Dermis microvascular lymphatic vessel endothelial cell (primary cell): ENCODE measurements at places on chromosomes 13 and 19. TPM values are rescaled to one million over a fixed set of nuclear protein-coding genes. Genes with fewer than 3 reads are reported as not detected.

DNA sequence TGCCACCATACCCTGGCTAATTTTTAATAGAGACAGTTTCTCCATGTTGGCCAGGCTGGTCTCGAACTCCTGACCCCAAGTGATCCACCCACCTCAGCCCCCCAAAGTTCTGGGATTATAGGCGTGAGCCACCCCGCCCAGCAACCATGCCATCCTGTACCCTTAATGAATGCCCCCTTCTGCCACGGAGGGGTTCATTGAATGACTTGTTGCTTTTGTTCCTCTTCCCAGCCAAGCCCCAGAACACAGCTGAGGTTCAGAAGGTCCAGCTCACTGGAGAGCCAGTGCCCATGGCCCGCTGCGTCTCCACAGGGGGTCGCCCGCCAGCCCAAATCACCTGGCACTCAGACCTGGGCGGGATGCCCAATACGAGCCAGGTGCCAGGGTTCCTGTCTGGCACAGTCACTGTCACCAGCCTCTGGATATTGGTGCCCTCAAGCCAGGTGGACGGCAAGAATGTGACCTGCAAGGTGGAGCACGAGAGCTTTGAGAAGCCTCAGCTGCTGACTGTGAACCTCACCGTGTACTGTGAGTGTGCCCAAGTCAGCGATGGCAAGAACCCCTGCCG, 6.0 kb downstream of the PVR start:
- no peak for DNase-seq

DNA sequence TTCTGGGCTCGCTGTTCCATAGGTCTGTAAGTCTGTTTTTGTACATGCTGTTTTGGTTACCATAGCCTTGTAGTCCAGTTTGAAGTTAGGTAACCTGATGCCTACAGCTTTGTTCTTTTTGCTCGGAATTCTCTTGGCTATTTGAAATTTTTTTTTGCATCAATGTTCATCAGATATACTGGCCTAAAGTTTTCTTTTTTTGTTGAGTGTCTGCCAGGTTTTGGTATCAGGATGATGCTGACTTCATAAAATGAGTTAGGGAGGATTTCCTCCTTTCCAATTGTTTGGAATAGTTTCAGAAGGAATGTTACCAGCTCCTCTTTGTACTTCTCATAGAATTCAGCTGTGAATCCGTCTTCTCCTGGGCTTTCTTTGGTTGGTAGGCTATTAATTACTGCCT, 397.8 kb upstream of the HTR2A start:
- no peak for DNase-seq

The ZNF350 gene
- total RNA-seq, result 7.1 and 8.5 TPM in 2 replicates

The CDX2 gene
- not detected in 2 replicates for total RNA-seq

DNA sequence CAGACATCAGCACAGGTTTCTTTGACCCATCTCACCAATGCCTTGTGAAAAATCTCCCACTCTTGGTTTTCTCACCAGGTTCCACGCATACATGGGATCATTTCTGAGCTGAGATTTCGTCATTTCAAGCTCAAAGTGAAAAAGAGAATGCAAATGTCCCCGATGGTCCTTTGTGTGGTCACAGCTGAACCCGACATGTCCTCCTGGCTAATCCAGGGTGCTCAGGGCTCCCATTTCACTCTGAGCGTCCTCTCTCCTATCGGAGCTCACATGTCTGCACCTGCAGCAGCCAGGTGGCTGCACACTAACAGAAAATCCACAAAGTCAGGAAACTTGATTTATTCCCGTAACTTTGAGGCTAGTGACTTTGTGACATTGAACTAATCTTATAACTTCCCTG, 9.3 kb upstream of the CEACAM3 start:
- no peak for DNase-seq

DNA sequence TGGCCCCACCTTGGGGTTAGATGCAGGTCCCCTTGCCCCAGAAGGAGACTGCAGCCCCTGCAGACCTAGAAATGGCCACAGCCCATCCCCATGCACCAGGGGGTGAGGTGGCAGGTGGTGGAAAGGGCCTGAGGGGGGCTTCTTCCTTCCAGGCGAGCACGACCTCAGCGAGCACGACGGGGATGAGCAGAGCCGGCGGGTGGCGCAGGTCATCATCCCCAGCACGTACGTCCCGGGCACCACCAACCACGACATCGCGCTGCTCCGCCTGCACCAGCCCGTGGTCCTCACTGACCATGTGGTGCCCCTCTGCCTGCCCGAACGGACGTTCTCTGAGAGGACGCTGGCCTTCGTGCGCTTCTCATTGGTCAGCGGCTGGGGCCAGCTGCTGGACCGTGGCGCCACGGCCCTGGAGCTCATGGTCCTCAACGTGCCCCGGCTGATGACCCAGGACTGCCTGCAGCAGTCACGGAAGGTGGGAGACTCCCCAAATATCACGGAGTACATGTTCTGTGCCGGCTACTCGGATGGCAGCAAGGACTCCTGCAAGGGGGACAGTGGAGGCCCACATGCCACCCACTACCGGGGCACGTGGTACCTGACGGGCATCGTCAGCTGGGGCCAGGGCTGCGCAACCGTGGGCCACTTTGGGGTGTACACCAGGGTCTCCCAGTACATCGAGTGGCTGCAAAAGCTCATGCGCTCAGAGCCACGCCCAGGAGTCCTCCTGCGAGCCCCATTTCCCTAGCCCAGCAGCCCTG, 4.2 kb upstream of the F10 start:
- DNase-seq, result no peak

GRCh38 chr19:48353677-48354076, 10.1 kb downstream of the TMEM143 start:
- DNase-seq, result no peak

The ZNF816 gene
- 6.9 and 8.3 TPM in 2 replicates for total RNA-seq

DNA sequence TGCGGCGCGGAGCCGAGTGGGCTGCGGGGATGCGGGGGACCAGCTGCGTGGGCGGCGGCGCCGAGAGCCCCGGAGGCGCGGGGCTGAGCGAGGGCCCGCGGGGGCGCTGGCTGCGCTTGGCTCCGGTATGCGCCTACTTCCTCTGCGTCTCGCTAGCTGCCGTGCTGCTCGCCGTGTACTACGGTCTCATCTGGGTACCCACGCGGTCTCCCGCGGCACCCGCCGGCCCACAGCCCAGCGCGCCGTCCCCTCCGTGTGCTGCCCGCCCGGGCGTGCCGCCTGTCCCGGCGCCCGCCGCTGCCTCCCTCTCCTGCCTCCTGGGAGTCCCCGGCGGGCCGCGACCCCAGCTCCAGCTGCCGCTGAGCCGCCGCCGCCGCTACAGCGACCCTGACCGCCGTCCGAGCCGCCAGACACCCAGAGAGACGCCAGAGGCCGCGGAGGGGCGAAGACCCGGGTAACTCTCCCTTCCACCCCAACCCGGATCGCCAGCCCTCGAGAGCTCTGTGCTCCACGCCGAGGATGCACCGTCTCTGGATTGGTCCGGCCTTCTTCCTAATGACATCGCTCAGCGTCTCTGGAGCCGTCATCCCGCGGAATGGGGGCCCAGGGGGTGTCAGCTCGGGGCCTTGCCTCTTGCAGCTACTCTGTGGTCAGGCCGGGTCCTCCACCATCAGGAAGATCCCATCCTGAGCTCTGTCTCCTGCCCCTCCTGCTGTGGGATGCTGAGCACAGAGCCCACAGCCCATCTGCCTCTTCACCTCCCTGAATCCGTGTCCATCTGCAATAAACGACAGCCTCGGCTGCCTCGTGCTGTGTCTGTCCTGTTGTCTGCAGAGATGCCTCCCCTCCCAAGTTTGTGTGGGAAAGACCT, 441 bp downstream of the INAFM1 start:
- no peak for DNase-seq

The LEUTX gene
- total RNA-seq, result not detected in 2 replicates

The IGFLR1 gene
- total RNA-seq, result 1.1 and 1.8 TPM in 2 replicates

DNA sequence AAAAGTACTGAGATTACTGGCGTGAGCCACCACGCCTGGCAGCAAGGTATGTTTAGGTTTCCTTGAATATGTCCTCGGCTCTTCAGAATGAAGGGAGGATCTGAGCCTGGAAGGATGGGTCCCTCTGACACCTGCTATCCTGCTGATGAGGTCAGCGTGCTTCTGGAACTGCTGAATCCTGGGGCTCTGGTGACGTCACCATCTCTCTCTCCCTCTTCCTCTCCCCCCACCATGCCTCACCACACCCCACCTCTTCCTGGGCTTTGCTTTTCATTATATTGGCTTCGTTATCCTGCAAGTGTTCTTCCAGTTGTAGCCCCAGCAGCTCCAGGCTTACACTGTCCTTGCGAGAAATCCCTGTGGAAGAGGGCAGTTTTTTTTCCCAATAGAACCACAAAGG, 49.8 kb downstream of the CCNE1 start:
- no peak for DNase-seq

GRCh38 chr13:87536499-87536898, 134.7 kb upstream of the SLITRK5 start:
- DNase-seq, result no peak

- DNase-seq, result no peak
These were observed 76.6 kb downstream of the DGKH start for GRCh38 chr13:42125046-42125445.

The TRAPPC2B gene
- 8.0 and 11.1 TPM in 2 replicates for total RNA-seq

The SHANK1 gene
- total RNA-seq, result under 0.01 and 0.13 TPM in 2 replicates

DNA sequence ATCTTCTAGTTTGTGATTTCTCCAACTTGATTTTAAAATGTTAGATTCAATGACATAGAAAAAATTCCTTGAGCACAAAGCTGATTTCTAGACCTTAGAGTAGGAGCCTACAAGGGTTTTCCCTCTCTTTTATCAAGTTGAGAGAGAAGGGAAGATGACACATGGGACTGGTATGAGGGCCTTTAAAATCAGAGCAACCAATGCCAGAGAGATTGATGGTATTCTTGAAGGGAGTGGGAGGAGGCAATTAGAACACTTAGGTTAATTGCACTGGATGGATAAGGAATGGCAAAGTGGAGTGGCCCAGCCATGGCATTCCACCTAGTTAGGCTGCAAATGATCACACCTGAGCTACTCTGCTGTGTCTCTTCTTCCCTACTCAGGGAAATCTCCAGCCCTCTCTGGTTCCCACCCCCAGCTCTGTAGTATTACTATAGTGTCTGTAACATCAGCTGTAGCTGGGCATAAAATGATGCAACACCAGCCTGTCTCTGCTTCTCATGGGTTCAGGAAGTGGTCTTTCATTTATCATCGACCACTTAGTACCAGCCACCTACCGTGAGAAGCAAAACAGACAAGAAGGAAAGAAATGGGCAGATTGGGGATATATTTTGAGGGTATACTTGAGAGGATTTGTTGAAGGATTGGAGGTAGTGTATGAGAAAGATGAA, 333.6 kb downstream of the DLEU7 start:
- no peak for DNase-seq

DNA sequence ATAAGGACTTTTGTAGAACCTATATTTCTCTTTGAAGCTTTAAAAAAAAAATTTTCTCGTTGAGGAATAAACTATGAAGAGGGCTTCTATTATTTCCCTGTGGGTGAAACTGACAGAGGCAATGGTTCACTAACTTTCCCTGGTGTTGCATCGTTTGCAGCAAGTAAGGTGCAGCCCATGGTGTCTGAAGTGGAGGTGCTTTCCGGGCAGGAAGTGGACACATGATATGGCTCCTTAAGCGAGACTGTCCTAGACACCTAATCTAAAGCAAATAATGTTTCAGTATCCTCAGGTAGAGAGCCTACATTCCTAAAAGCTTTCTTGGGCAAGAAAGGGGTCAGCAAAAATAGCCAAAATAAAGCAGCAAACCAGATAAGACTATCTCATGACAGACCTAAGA, 437.6 kb upstream of the ARGLU1 start:
- DNase-seq, result no peak

DNA sequence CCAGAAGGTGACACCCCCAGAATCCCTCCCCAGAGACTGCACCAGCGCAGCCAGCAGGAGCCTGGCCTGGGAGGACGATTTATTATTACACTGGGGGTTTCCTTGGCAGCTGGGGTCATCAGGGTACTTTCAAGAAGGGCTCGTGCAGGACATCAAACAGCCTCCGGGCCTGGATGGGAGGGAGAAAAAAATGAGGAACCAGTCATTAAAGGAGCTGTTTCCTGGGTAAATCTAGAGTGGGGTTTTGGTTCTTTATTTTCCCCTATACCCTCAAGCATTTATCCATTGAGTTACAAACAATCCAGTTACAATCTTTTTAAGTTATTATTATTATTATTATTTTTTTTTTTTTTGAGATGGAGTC, 3.1 kb downstream of the POLR1G start:
- DNase-seq, result no peak

DNA sequence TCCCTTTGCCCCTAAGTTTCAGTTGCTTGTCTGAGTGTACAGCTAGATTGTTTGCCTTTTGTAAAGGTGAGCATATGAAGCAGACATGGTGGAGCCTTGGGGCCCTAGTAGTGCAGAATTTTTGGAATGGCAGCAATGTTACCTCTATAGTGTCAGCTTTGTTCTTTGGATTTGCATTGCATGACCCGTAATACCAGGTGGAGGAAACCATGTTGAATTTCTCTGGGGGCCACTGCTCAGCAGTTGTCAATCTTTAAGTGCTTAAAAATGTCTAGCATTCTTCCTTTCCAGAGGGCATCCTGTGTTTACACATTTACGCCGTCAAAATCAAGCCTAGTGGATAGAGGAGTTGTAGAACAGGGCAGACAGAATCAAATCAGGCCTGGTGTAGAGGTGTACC, 303.3 kb downstream of the ATP8A2 start:
- no peak for DNase-seq

DNA sequence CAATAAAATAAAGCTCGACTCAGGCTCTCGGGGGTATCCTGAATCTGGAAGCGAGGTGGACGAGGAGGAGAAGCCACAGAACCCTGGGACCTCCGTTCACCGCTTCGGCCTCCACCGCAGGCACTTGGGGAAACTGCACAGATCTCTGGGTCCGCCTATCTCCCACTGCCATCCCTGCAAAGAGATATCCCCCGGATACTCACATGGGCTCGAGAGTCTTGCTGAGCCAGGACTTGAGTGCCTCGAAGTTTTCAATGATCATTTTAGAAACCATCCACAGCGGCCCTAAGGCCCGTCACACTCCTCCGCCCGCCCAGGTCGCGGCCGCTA, 589 bp downstream of the RBM26 start:
- no peak for DNase-seq

The OLFM4 gene
- under 0.01 and 0.25 TPM in 2 replicates for total RNA-seq

GRCh38 chr13:42036711-42037110, 11.7 kb upstream of the DGKH start:
- no peak for DNase-seq

GRCh38 chr13:27965343-27965739, 3.8 kb downstream of the CDX2 start:
- DNase-seq, result no peak

DNA sequence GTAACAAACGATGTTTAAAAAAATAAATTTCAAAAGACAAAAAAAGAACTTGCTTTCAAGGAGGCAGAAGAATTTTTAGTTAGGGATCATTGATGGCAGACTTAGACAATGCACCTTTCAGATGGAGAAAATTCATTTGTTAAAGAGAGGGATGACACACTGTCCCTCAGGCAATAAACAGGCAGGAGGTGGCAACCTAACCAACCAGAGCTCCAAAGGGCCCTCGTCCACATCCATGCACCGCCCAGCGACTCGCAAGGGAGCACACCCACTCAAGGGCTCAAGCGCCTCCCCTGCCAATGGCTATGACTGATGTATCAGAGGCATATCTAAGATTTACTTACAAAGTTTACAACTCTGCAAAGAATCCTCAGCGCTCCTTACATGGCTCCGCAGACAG, 81.9 kb downstream of the TUBGCP3 start:
- DNase-seq, result no peak

The ZNF358 gene
- 8.3 and 21.7 TPM in 2 replicates for total RNA-seq

- DNase-seq, result no peak
These were observed 11.0 kb upstream of the CASP14 start for GRCh38 chr19:15038294-15038693.

The CAB39L gene
- 5.3 and 7.8 TPM in 2 replicates for total RNA-seq

The CEBPG gene
- 23.9 and 26.3 TPM in 2 replicates for total RNA-seq

GRCh38 chr19:50430888-50431342, 1.8 kb upstream of the MYBPC2 start:
- no peak for DNase-seq

The AZU1 gene
- not detected in 2 replicates for total RNA-seq

GRCh38 chr13:31038834-31039552, 106.5 kb downstream of the TEX26 start:
- DNase-seq, result no peak
